ENCODE measurements at places on chromosomes 6 and 20. TPM values are rescaled to one million over a fixed set of nuclear protein-coding genes. Genes with fewer than 3 reads are reported as not detected.

GRCh38 chr6:150395388-150396009 lies 26.7 kb downstream of the IYD start:
- peak; percentile 6 for DNase-seq

HTR1B gene
- polyA plus RNA-seq, result 1.5 TPM

LAMP5 gene
- polyA plus RNA-seq, result 0.12 TPM

GRCh38 chr20:60240986-60241385 lies 282.8 kb downstream of the CDH26 start:
- no peak for DNase-seq

NINL gene
- 7.8 TPM for polyA plus RNA-seq

OCSTAMP gene
- not detected for polyA plus RNA-seq

GSTA2 gene
- not detected for polyA plus RNA-seq

- DNase-seq, result no peak
These were observed 193.8 kb upstream of the MAN1A1 start for GRCh38 chr6:119543332-119543731.

- DNase-seq, result no peak
These were observed 3.8 kb upstream of the STX16 start for GRCh38 chr20:58647162-58647795.

DNA sequence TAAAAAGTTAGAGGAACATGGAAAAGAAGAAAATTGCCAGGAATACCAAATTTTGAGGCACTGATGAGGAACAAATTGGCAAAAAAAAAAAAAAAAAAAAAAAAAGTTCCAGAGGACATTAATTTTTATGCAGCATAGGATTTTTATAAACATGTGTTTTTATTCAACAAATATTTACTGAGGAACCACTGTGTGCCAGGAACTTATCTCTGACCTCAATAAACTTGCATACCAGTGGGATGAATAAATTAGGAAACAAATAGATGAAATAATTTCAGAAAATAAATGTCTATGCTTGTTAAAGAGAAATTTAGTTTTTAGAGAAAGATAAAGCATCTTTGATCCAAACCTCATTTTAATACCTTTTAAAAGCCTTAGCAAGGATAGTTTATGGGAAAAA lies 175.1 kb downstream of the PDE10A start:
- DNase-seq, result no peak

GRCh38 chr6:149363154-149363553 lies 36.9 kb upstream of the SUMO4 start:
- no peak for DNase-seq

- DNase-seq, result no peak
These were observed 30.0 kb downstream of the TFEB start for GRCh38 chr6:41705311-41705995.

GRCh38 chr6:155327326-155328073 lies 13.2 kb upstream of the TFB1M start:
- DNase-seq, result peak; percentile 56

DNA sequence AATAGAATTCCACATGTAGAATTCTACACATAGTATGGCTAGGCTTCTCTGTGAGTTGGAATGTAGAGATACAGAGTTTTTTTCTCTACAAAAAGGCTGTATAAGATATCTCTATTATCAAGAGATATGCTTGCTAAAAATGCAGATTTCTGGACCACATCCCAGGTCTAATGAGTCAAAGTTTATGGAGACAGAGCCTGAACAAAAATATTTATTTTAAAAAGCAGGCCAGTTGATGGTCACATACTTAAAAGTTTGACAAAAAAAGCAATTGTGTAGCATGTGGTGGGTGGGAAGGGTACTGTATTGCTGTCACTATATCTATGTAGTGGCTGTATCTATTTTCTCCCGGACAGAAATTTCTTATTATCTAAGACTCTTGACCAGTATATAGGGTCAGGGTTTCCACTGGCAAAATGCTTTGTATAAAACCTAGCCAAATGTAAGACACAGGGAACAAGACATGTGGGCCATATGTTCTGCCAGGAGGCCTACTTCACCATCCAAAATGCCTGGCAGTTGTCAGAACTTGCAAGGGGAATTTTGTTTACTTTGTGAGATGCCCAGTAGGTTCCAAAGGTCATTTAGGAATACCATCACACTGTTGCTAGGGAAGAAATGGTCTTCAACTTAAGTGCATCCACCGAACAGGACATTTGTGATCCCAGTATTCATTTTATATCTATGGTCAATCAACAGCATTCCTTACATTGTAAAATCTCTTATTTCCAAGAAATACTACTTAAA lies 60.6 kb downstream of the SHPRH start:
- no peak for DNase-seq

CEP57L1 gene
- 16.5 TPM for polyA plus RNA-seq

GRCh38 chr6:33698494-33698893 lies 13.0 kb downstream of the UQCC2 start:
- DNase-seq, result no peak

ID1 gene
- 7.8 TPM for polyA plus RNA-seq

GRCh38 chr6:108353853-108354252 lies 59.0 kb downstream of the AFG1L start:
- no peak for DNase-seq
